OCI-M1 (cell line): ENCODE measurements at places on chromosomes 4 and X.

GRCh38 chr4:53622739-53623151 is 31.5 kb upstream of the LNX1 start:
- DNase-seq, result no peak

GRCh38 chr4:52751487-52751911 is 274 bp upstream of the ERVMER34-1 start:
- DNase-seq, result no peak

GRCh38 chr4:3304831-3305609 is 12.2 kb downstream of the RGS12 start:
- DNase-seq, result no peak

- DNase-seq, result no peak
Measured at GRCh38 chr4:136784326-136784725, 748.0 kb downstream of the PCDH18 start.
